ENCODE measurements at places on chromosomes 11 and 22. TPM values are rescaled to one million over a fixed set of nuclear protein-coding genes. Genes with fewer than 3 reads are reported as not detected.

The BATF2 gene
- total RNA-seq = not detected

The CRYBB2 gene
- not detected for total RNA-seq

The OR8I2 gene
- total RNA-seq = not detected

The CAPN5 gene
- total RNA-seq = 45.0 TPM

The MS4A4A gene
- not detected for total RNA-seq

The PATE4 gene
- not detected for total RNA-seq

The CRYBB3 gene
- not detected for total RNA-seq

The OR51B5 gene
- total RNA-seq = not detected

The PYGM gene
- 5.5 TPM for total RNA-seq

The NLRP14 gene
- total RNA-seq = not detected

Measured in glutamatergic neuron (in vitro differentiated cells).